ENCODE measurements at places on chromosomes 5 and 9.
A peak's percentile ranks its signal among the peaks of the same experiment; 100 is the strongest.

DNA sequence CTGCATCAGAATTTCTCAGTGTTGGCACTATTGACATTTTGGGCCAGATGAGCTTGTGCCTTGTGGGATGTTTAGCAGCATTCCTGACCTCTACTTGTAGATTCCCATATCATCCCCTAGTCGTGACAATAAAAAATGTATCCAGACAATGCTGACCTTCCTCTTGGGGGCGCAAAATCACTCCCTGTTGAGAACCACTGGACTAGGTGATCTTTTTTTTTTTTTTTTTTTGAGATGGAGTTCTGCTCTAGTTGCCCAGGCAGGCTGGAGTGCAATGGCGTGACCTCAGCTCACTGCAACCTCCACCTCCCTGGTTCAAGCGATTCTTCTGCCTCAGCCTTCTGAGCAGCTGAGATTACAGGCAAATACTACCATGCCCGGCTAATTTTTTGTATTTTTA, 22.6 kb downstream of the STXBP1 start:
- DNase-seq = no peak

- peak; percentile 48 for DNase-seq
Measured at GRCh38 chr5:169946743-169947295, 33.5 kb downstream of the INSYN2B start.

- no peak for DNase-seq
Measured at GRCh38 chr5:15740383-15740782, 240.4 kb downstream of the FBXL7 start.

DNA sequence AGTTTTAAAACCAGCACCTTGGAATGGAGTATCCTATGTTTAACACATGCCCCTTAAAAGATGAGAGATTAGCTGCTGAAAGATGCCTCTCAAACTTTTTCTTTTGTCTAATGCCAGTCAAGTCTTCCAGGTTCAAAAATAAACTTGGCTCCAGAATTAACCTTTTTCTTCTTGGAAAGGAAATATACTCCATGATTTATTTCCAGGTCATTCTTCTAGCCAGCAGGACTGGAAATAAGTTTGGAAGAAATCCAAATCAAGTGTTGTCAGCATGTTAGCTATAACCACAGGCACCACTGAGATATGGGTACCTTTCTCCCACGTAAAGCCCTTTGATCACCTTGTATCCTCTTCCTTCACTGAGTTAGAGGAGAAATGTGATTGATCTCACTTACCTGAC, 56.1 kb downstream of the NLN start:
- no peak for DNase-seq

- no peak for DNase-seq
Measured at GRCh38 chr9:134935056-134935640, 17.4 kb upstream of the FCN1 start.

GRCh38 chr9:121085661-121086060, 10.9 kb downstream of the CNTRL start:
- DNase-seq = peak; percentile 40
